Activated CD4-positive, alpha-beta T cell treated with anti-CD3 and anti-CD28 coated beads, Interleukin-2, amount 50 U/mL, for 24 hours (primary cell): ENCODE measurements at places on chromosomes 6 and 20.
A peak's percentile ranks its signal among the peaks of the same experiment; 100 is the strongest.

DNA sequence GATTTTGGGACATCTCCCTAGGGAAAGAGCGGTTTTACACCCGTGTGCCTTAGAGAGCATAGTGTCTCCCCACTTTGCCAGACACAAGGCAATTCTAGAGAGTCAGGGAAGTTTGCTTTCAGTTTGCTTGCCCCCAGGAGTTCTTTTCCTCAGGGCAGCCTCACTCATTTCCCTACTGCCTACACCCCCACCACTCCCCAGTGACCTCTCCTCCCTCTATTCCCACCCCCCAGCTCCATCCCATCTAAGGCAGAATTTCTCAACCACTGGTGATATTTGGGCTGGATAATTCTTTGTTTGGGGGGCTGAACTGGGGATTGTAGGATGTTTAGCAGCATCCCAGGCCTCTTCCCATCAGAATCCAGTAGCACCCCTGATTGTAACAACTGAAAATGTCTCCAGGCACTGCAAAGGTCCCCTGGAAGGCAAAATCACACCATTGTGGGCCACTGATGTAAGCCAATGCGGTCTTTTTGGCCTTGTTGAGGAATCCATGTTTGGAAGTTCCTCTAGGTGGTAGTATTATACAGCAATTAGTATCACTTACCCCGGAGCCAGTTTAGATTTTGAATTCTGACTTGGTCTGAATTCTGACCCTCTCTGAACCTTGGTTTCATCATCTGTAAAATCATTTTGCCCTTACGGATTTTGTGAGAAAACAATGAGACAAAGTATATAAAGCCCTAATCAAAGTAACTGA, 1.3 kb downstream of the EPPIN start:
- no peak for DNase-seq

DNA sequence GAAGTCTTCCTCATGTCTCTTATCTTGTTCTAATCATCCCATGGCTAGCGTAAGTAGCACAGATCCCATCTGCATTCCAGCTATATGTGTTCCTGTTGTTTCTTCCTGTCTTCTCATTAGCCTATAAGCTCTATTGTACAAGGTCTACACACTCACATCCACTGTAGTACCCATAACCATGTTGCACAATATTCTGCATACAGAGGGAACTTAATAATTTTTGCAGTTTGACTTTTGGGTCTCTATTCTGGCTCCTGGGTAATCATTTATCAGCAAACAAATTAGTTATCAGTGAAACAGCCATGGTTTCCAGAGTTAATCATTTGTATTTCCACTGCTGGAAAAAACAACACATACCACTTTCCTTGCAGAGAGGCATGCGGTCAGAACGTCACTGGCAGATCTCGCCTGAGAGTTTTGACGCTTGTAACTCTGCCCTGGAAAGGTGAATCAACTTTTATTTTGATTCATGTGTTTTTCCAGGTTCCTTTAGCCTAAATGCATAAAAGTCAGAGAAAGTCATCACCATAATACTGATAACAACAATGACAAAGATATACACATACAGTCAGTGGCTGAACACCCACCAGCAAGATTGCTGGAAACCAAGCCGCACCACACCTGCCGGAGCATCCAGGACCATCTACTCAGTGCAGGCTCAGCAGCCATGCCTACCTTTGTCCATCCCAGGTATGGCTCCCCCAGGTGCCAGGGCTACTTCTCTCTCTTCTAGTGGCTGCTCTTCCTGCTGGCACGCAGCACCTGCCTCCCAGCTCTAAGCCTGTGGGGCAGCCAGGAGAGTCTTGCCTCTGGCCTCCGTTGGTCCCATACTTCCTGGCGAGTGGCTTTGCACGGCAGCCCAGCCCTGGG, 158.2 kb downstream of the QRSL1 start:
- DNase-seq, result no peak

DNA sequence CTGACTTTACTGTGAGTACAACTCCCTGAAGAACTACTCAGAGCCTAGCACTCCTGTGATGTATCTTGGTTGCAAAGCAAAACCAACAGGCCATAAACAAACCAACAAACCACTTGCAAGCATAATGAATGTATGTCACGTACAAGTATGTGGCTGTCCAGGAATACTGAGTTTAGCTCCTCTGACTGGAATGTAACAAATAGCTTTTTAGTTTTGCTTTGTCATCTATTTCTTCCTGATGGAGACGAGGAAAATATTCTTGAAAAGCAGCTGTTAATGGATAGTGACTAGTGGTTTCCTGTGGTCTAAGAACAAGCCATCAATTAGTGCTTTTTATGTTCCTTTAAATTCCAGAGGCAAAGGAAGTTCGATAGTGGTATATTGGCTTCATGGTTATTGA, 101.9 kb upstream of the LY86 start:
- no peak for DNase-seq

DNA sequence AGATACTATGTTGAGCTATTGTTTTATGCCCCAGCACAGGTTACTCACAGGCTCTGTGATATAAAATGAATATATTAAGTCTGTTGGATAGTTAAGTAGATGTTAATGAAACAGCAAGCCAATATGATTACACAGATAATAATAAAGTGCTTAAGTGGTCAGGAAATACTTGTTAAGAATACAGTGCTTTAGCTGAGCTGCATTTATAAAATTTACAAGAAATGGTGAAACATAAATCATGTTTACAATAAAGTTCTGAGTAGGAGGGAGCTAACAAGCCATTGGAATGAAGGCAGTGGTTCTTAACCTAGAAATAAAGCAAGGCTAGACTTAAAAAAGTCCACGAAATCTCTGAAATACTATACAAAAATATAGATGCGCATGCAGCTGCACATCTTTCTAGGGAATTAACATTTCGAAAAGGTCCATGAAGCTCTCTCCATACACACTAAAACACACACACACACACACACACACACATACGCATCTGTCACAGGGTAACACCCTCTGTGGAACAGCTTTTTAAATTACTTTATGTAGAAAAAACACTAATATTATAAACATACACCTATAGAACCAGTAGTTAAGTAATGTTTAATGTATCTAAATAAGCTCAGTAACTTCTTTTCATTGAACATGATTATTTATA, 87.3 kb downstream of the COL9A1 start:
- DNase-seq, result no peak

GRCh38 chr20:35757098-35757705, 14.6 kb upstream of the PHF20 start:
- DNase-seq, result no peak

DNA sequence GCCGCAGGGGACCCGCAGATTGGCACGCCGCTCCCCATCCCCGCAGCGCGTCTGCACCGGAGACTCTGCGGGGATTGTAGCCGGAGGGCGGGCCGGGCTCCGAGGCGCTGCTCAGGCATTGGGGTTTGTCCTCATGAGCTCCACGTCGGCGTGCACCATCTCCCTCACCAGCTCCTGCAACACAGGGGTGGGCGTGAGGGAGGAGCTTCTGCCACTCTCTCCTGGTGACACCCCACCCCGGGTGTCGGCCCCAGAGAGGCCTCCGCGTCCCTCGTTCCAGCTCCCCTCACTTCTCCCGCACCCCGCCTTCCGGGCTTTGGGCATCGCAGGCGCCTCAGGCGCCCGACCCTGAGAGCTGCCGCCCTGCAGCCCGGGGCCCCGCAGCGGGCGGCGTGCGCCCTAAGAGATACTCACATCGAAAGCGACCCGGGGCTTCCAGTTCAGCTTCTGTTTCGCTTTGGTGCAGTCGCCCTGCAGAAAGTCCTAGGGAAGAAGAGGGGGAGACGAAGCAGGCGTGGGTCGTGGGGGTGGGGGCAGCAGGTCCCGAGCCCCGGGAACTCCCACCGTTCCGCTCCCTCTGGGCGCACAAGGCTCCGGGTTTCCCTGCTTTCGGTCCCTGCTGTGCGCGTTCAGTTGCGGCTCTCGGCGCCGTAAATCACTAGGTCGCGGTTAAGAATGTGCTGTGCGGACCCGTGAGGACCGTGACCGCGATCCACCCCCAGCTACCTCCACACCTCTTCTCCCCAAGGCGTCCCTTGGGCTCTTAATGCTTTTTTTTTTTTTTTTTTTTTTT, 14.5 kb downstream of the FOXC1 start:
- no peak for DNase-seq

DNA sequence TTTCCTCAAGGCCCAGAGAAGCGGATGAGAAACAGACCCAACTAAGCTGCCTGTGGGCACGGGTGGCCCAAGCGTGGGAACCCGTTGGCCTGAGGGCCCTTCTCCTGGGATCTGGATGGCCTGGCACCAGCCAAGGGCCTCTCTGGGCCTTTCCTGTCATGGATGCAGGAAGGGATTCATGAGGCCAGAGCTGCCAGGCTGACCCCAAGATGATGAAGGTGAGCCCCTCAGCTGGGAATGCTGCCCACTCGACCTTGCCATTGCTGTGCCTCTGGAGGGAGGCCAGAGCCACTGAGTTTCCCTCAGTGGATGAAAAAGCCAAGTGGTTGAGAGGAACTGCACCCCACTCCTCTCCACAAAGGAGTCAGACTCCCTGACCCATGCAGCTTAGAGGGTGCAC, 171.2 kb downstream of the VEGFA start:
- DNase-seq, result no peak

GRCh38 chr20:1299522-1299921, 29.4 kb downstream of the SDCBP2 start:
- DNase-seq, result no peak

DNA sequence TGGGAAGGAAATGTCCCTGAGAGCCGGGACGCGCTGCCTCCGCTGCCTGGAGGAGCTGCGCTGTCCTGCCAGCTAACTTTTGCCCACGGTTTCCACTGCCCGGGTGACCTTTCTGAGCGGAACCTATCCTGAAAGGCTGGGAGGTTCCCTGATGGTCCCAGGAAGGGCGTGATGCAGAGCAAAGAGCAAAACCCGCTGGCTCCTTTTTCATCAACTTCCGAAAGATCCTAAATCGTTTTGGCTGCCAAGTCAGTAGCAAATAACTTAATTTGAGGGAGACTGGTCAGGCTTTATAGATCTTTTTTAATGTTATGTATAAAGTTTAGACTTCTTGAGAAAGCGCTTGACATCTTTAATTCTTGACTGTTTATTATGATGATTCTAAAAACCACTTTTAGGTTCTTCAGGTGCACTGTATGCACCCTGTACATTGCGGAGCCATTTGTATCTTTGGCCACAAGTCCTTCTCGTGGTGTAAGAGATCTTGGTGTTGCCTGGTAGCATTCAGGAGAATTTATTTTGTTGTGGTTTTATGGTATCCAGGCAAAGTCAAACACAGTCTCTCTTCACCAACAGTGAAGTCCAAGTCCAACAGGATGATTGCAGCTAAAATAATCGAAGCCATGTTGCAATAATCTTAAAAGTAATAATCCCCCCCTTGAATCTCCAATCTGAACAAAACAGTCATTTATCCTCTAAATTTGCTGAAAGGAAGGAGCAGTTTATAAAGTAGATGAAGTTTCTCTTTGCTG, at the start of gene SYNE1:
TSS of gene SYNE1 (minus strand) at position 67 of the 752 bp plus-strand sequence. CDS start 9,031 bp downstream, outside the sequence.
- no peak for DNase-seq

GRCh38 chr6:117265410-117266256, at the start of gene VGLL2:
Gene VGLL2 (plus strand): TSS chr6:117265558. CDS start chr6:117265764, 206 bp downstream.
- no peak for DNase-seq

- peak; percentile 31 for DNase-seq
Observed at GRCh38 chr20:5569021-5569420, 181.2 kb upstream of the SHLD1 start.

DNA sequence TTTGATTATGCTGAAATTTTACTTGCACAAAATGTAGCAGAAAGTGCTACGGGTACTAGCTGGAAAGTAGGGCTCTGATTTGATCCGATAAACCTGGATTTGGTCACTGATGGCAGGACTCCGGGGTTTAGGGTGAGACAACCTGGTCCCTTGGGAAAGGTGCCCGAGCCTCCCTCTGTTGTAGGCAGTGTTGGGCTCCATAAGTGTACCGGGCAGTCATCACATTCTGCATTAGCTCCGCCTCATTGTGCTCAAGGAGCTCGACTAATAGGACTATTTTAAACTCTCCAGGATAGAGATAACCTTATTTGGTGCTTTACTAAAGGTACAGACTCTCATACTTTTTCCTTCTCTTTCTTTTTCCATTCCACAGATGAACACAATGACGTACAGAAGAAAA, 117.6 kb downstream of the UTRN start:
- DNase-seq, result no peak

GRCh38 chr6:6533176-6533575, 55.3 kb upstream of the LY86 start:
- DNase-seq, result no peak

GRCh38 chr20:13487202-13487601, 151.5 kb downstream of the TASP1 start:
- no peak for DNase-seq

DNA sequence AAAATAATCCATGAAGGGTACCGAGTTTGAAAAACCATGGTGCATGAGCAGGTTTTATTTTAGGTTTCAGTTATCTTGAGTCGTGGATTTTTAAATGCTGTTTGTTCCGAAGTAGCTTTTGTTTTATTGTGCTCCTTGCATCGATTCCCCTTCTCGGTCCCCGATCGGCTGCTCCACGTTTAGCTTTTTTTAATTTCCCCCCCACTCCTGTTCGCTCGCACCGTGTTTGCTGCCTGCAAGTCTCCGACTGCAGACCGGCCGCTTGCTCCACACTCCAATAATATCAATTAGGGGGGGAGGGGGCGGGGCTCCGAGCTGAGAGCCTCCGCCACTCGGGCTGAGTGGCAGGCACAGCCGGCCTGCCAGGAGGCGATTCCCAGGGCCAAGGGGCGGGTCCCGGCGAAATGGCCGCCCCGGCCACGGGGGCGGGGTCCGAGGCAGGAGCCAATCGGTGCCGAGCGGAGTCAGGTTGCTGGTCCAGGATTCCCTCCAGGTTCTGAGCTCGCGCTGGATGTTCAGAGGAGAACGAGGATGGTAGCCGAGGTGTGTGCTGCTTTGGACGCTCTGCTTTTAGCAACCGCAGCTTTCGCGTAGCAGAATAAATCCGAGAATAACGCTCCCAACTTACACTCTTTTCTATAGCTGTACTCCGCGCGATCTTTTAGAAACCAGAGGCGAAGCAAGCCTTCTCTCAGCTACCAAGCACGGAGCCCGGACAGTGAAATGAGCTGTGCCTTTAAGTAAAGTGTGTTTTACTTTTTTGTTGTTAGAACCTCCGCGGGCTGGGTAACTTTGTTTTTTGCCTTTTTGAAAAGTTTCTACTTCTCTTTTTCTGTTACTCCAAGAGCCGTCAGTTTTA, at the start of gene EPHA7:
TSS of gene EPHA7 (minus strand) at position 256 of the 859 bp plus-strand sequence. CDS start at position 38, 218 bp downstream.
- no peak for DNase-seq

DNA sequence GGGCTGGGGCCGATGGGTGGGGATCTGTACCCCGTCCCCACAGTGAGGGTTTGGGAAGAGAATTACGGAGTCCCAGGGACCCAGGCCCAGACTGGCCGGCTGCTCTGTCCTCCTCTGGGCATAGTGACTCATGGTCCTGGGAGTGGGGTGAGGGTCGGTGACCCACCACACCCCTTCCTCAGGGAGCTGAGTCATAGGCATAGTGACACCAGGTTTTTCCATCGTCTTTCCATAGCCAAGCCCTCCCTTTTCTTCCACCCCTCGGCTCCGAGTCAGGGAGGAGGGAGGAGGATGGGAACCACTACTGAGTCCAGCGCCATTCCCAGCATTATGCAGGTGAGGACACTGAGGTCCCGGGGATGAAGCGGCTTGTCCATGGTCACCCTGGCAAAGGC, 8.9 kb downstream of the CYP21A2 start:
- no peak for DNase-seq

GRCh38 chr20:23043376-23043775, 6.1 kb downstream of the THBD start:
- no peak for DNase-seq

- DNase-seq, result peak; percentile 67
Observed at GRCh38 chr20:3744806-3745685, 12.6 kb downstream of the HSPA12B start.

GRCh38 chr20:10555865-10556308, 117.9 kb downstream of the JAG1 start:
- DNase-seq, result no peak

GRCh38 chr6:52457096-52457495, 37.0 kb downstream of the EFHC1 start:
- DNase-seq, result no peak
